NCI-H1092 treated with DMSO at 0.1 percent for 48 hours (cell line): ENCODE measurements at places on chromosomes 5 and 9.

DNA sequence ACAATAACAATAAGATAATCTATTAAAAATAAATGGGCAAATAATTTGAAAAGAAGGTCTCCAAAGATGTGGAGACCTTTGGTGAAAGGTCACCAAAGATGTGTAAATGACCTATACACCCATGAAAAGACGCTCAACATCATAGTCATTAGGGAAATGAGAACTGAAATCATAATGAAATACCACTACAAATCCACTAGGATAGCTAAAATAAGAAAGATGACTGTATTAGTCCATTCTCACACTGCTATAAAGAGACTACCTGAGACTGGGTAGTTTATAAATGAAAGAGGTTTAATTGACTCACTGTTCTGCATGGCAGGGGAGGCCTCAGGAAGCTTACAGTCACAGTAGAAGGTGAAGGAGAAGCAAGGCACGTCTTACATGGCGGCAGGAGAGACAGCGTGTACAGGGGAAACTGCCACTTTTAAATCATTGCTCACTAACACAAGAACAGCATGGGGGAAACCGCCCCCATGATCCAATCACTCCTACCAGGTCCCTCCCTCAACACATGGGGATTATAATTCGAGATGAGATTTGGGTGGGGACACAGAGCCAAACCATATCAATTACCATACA lies 339.6 kb downstream of the ENC1 start:
- DNase-seq, result no peak

DNA sequence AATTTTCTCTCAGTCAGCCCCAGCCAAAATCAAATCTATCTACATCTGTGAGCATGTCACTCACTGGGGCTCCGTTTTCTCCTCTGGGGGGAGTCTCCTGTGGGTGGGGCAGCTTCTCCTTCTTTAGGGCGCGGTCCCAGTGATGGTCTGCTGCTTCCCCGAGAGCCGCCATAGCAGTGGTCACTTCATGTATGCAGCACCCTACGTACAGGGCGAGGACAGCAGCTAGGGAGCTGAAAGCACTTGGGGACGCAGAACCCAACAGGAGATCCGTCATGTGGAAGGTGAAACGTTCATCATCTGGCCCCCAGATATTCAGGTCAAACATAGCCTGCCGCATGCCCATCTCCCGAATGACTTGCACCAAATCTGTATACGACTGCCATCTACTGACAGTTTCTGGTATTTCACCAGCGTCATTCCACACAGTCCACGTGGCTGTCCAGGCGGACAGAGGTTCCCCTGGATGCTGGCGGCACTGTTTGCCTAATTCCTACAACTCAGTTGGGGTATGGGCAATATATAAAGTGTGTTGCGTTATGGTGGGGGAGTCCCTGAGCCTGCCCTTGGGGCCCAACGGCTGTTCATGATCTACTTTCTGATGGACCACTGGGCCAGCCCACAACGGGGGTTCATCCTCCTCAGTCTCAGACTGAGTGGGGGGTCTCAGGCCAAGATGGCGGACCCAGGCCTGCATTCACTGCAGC lies 795.0 kb downstream of the EFNA5 start:
- no peak for DNase-seq

DNA sequence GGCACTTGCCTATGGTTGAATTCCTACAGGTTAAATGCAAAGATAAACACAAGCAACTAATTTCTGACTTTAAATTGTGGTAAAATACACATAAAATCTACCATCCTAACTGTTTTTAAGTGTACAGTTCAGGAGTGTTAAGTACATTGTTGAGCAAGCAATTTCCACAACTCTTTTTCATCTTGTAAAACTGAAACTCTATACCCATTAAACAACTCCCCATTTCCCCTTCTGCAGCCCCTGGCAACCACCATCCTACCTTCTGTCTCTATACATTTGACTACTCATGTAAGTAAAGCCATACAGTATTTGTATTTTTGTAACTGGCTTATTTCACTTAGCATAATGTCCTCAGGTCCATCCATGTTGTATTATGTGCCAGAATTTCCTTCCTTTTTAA lies 38.5 kb upstream of the STX17 start:
- no peak for DNase-seq

GRCh38 chr5:65800775-65801174 lies 78.8 kb downstream of the NLN start:
- no peak for DNase-seq

- no peak for DNase-seq
Measured at GRCh38 chr9:89001917-89002540, 10.8 kb downstream of the S1PR3 start.

DNA sequence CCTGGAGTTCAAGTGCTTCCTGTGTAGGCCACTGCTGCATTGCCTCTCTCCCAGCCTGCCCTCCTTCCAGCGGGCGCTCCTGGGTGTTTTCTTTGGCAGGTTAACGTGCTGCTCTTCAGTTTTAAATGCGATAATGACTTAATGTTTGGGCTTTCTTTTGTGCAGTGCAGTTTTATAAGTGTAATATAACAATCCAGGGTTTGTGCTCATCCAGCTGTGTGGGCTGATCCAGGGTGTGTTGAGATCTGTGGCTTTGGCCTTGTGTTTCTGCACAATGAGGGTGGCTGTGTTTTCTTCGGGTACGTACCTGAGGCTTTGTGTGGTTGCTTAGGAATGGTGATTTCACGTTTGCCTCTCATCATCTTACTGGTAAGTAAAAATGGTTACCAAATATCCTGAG lies 50.6 kb downstream of the PCSK5 start:
- DNase-seq, result peak; percentile 47

GRCh38 chr9:90789862-90790261 lies 11.8 kb upstream of the SYK start:
- no peak for DNase-seq

DNA sequence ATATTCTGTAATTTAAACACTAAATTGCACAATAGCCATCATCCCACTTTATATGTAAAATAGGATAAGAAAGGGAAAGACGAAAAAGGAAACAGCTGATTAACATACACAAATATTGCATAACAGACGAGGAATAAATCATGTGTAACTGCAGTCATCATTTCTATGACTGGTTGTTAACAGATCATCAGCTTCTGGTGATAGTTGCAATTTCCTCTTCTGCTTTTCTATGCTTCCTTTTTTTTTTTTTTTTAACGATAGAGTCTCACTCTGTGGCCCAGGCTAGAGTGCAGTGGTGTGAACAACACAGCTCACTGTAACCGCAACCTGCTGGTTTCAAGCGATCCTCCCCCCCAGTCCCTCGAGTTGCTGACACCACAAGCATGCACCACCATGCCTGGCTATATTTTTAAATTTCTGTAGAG lies 22.5 kb upstream of the JAKMIP2 start:
- no peak for DNase-seq

DNA sequence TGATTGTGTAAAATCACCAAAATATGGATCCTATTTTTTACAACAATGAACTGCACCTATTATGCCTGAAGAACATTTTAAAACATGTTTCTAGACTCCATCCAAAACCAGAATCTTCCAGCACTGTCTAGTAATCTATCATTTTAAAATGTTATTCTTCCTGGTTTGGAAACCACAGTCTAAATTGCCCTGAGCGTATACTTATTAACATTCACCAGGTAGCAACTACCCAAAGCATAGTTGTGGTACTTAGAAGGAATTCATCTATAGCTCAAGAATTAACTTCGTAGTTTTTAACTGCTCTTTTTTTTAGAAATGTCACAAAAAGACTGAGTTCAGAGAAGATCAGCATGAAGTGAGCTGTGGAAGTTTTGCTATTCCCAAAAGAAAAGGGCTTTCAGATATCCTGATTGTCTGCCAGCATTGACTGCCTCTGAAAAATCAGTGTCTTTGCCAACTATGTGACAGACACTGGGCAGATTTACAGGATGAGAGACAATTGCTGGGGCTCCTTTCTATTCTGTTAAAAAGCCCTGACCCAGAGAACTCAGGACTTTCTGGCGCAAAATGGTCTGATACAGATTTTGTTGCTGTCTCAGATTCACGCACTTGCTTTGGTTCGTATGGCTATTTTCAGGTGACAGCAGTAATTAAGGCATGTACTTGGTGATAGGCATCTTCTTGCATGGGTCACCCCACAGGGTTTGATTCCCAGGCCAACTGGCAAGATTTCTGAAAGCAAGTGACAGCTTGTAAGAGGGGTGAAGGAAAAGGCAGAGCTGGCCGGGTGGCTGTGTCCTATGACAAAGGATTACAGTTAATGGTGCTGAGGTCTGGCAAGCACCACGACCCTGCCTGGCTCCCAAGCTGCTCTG lies 152.5 kb upstream of the RAI14 start:
- no peak for DNase-seq

DNA sequence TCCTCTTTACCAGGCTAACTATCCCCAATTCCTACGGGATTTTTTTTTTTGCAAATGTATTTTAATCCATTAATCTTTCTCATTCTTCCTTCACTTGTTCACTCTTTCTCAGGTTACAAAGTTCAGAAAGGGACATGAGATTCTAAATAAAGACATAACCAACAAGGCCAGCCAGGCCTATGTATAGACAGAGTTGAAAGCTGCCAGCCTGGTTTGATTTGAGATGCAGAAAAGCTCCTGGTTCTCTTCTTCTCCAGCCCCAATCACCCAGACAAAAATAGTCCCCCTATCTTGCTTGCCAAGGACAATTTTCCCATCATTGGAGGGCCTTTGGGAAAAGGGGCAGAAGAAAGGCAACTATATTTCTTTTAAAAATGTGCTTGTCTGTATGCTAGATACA lies 398.8 kb downstream of the NFIB start:
- DNase-seq, result no peak

GRCh38 chr5:110736753-110737152 lies 2.1 kb upstream of the SLC25A46 start:
- DNase-seq, result no peak

DNA sequence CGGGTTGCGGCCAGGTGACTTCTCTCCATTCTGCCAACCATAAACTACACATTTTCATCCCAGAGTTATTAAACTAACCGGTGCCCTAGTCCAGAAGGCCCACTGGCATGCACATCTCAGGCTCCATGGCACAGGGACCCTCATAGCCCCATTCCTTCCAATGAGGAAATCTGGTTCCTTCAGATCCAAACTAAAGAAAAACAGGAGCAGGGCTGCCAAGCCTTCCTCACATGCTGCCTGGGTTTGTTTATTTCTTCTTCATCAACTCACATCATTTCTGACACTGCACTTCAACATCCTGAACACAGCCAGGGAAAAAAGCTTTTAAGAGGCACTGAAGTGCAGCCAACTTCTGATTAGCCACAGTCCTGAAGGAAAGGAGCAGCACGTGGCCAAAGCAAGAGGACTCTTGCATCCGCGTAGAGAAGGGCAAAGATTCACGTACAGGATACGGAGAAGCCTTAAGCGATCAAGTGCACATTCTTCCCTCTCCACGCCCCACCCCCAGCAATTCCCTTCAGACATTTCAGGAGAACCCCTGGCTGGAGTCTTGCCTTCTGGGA lies 22.5 kb downstream of the LHFPL2 start:
- DNase-seq, result no peak

DNA sequence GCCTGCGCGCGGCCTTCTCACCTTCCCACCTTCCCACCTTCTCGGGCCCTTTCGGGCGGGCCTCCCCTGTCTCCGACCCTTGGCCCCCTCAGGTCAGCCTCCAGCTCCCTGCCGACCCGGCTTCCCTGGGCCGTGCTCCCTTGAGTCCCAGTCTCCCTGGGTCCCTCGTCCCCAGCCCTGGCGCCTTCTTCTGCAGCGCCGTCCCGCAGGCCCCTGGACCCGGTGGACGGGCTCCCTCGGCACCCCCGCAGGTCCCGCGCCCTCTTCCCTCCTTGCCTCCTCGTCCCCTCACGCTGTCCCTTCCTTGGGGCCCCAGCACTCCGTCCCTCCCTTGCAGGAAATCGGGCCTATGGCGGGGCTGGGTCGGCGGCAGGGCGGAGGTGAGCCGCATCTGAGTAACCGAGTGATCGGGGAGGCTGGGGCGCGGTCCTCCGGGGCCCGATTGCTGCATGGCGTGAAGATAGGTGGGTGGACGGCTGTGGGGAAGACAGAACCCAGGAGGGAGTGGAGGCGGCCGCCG lies 7.6 kb downstream of the ARPC5L start:
- DNase-seq, result no peak

DNA sequence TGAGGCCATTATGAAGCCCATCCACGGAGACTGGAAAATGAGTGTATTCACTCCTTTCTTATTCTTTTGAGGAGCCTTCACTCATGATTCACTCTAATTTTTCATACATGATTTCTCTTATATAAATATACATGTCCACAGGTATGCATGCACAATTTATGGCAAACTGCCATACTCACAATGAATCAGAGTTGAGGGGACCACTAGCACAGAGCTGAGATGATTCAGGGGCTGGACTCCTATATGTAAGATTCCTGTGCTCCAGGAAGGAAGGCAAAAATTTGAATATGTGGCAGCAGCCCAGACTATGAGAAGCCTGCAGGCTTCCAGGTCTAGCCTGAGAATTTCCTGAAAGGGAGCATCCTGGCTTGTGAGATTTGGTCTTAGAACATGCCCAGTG lies 484.6 kb downstream of the PRELID2 start:
- no peak for DNase-seq

- DNase-seq, result no peak
Measured at GRCh38 chr5:5939759-5940370, 438.5 kb downstream of the MED10 start.

- no peak for DNase-seq
Measured at GRCh38 chr5:126358525-126358924, 64.7 kb upstream of the GRAMD2B start.

GRCh38 chr9:108056805-108057386 lies 567.3 kb upstream of the KLF4 start:
- DNase-seq, result no peak

DNA sequence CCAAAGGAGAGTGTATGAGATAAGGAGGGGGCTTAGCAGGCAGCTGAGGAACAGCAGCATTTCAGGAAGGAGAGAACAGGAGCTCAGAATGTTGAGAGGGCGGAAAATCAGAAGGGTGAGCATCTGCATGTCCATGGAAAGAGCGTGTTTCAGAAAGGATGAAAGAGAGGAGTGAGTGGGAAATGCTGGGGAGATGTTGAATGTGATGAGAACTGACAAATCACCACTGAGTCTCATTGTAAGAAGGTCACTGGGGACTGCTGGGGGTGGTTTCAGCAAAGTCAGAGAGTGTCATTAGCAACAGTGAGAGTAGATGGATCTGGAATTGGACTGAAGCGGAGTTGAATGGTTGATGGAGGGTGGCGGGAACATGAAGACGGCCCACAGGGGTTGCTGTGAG lies 65.8 kb downstream of the ANKRD33B start:
- no peak for DNase-seq

DNA sequence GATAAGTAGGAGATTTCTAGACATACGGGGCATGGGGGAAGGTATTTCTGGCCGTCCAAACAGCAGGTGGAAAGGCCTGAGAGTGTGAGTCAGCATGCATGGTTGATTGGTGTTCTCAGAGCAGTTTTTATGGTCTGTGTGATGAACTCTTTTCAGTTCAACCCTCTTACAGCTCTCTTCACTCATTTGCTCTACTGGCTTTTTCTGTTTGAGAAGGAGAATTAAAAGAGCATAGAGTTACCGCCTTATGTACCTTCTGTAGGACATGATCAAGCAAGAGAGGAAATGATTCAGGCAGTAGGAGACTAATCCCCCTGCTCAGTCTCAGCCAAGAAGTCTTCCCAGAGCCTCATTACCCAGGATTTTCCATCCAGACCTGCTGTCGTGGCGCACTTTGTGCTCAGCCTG lies 92.4 kb downstream of the PRDM6 start:
- no peak for DNase-seq

- DNase-seq, result no peak
Measured at GRCh38 chr9:126306071-126306647, 20.5 kb upstream of the MVB12B start.
